ENCODE measurements at places on chromosomes 4 and X. TPM values are rescaled to one million over a fixed set of nuclear protein-coding genes. Genes with fewer than 3 reads are reported as not detected.

- no peak for DNase-seq
These were observed 12.7 kb upstream of the GTPBP6 start for GRCh38 chrX:331151-331824.

DNA sequence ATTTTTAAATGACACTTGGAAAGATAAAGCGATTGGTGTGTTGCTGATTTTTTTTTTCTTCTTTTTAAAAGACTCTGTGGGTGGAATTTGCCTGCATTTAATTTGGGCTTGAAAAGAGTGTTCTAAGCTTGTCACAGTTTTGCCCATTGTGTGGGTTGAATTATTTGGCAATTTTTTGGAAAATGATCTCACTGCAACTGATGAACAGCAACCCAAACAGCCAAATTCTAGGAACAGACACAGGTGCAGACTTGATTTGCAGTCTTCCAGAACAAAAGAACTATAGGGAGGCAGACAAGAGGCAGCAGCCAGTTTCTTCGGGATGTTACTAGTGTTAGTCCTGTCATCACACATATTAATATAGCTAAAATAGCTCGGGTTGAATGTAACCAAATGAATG lies 40.5 kb downstream of the CASP6 start:
- DNase-seq = no peak

DNA sequence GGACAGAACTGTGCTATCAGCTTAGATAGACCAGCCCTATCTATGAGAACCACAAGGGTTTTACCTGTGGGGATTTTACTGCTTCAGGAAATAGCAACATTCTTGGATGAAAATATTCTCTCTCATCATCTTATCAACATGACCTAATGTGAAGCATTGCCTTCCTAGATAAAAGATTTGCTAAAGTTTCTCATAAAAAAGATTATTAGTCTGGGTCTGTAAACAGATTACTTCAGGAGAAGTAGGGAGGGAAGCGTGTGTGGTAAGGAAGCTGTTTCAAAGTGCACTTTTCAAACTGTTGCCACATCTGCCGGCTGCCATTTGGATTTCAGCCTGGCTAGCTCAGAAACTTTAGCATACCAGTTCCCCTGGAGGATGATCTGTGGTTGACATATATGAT lies at the start of gene NOX1:
Gene NOX1, minus strand, starts transcription at position 35 of the 400 bp plus-strand sequence. CDS start 220 bp downstream, outside the sequence.
- DNase-seq = no peak

- no peak for DNase-seq
These were observed 83.2 kb downstream of the RBM47 start for GRCh38 chr4:40546506-40546905.

MAP3K15 gene
- 1.6 TPM for total RNA-seq

ZCCHC18 gene
- total RNA-seq = 4.7 TPM

All from mesothelial cell of epicardium (in vitro differentiated cells).